Smooth muscle cell of the umbilical artery (primary cell): ENCODE measurements at places on chromosomes 5 and 9. TPM values are rescaled to one million over a fixed set of nuclear protein-coding genes. Genes with fewer than 3 reads are reported as not detected.

NIPAL4 gene
- total RNA-seq = 0.14 TPM in 1 of 2 replicates, not detected in the other

GIN1 gene
- total RNA-seq = 7.0 and 8.9 TPM in 2 replicates

PTGR1 gene
- total RNA-seq = 46.6 and 60.8 TPM in 2 replicates

CDX1 gene
- not detected in 2 replicates for total RNA-seq

C6 gene
- not detected in 2 replicates for total RNA-seq

FBXW11 gene
- 97.7 and 98.4 TPM in 2 replicates for total RNA-seq

PTGER4 gene
- 1.5 and 2.7 TPM in 2 replicates for total RNA-seq

DIPK1B gene
- 0.30 and 0.51 TPM in 2 replicates for total RNA-seq

NFIB gene
- total RNA-seq = 3.0 and 16.4 TPM in 2 replicates

ZNF484 gene
- total RNA-seq = 15.4 and 19.6 TPM in 2 replicates

MRRF gene
- total RNA-seq = 24.9 and 29.5 TPM in 2 replicates

MLANA gene
- 0.05 TPM in 1 of 2 replicates, not detected in the other for total RNA-seq

SLC34A1 gene
- total RNA-seq = not detected in 2 replicates

CDH9 gene
- 0.59 TPM in 1 of 2 replicates, not detected in the other for total RNA-seq

ITGA1 gene
- total RNA-seq = 107 and 365 TPM in 2 replicates

IFNA2 gene
- total RNA-seq = not detected in 2 replicates

GPX3 gene
- total RNA-seq = 1.1 and 1.2 TPM in 2 replicates

CXXC5 gene
- 42.9 and 63.5 TPM in 2 replicates for total RNA-seq

IFNA13 gene
- not detected in 2 replicates for total RNA-seq

GPR21 gene
- total RNA-seq = 0.89 and 0.97 TPM in 2 replicates

UBTD2 gene
- total RNA-seq = 20.2 and 23.8 TPM in 2 replicates

C5 gene
- total RNA-seq = 1.5 and 3.0 TPM in 2 replicates

MAN2A1 gene
- total RNA-seq = 124 and 134 TPM in 2 replicates

NANS gene
- 84.6 and 87.3 TPM in 2 replicates for total RNA-seq

FAM221B gene
- not detected in 2 replicates for total RNA-seq

CEP120 gene
- total RNA-seq = 21.7 and 24.7 TPM in 2 replicates

PCDHGA2 gene
- 3.5 and 3.9 TPM in 2 replicates for total RNA-seq

TAF1L gene
- not detected in 2 replicates for total RNA-seq

HEMGN gene
- not detected in 2 replicates for total RNA-seq

OR2S2 gene
- total RNA-seq = not detected in 2 replicates

PIK3R1 gene
- total RNA-seq = 11.3 and 13.2 TPM in 2 replicates

ADAMTS6 gene
- 86.5 and 141 TPM in 2 replicates for total RNA-seq

LMX1B gene
- total RNA-seq = not detected in 2 replicates

IL5 gene
- not detected in 2 replicates for total RNA-seq

TNFSF15 gene
- 0.32 and 3.0 TPM in 2 replicates for total RNA-seq

TMEM215 gene
- not detected in 2 replicates for total RNA-seq

PRRX2 gene
- 0.14 and 0.59 TPM in 2 replicates for total RNA-seq

C5orf52 gene
- not detected in 2 replicates for total RNA-seq

CFAP157 gene
- not detected in 2 replicates for total RNA-seq
